ENCODE measurements at places on chromosomes 1 and 21. TPM values are rescaled to one million over a fixed set of nuclear protein-coding genes. Genes with fewer than 3 reads are reported as not detected.

GRCh38 chr1:8902765-8903164 is 24.3 kb upstream of the ENO1 start:
- DNase-seq = no peak

Gene AMY2B
- 201 TPM for total RNA-seq

- no peak for DNase-seq
Observed at GRCh38 chr1:80003250-80003649, 996.7 kb upstream of the ADGRL4 start.

DNA sequence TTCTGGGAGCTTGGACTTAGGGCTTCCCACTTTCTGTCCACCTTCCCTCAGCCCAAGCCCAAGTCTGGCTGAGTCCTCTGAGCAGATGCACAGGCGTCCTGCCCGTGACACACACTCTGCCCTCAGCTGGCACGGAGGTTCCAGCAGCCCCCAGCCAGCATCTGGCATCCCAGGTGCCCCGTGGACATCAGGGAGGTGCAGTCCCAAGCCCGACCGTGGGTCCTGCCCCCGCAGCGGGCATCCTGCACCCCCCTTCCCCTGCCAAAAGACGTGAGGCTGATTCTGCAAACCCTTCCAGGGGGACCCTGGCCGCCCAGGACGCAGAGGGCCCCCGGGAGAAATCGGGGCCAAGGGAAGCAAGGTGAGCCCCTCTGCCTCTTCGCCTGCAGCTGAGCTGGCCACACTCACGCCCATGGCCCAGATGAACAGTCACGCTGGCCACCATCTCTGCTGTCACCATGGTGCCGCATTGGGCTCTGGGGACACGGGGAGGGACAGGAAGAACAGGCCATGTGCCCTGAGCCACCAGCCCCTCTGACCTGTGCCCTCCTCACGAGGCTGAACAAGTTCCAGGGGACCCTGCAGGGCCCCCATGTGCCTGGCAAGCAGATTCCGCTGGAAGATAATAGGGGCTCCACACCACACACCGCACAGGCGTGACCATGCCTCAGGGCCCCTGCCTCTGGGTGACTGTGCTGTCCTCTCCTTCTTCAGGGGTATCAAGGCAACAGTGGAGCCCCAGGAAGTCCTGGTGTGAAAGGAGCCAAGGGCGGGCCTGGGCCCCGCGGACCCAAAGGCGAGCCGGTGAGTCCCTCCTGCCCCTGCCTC is 20.6 kb downstream of the COL6A2 start:
- no peak for DNase-seq

Gene LMX1A
- not detected for total RNA-seq

Gene E2F2
- 0.78 TPM for total RNA-seq

DNA sequence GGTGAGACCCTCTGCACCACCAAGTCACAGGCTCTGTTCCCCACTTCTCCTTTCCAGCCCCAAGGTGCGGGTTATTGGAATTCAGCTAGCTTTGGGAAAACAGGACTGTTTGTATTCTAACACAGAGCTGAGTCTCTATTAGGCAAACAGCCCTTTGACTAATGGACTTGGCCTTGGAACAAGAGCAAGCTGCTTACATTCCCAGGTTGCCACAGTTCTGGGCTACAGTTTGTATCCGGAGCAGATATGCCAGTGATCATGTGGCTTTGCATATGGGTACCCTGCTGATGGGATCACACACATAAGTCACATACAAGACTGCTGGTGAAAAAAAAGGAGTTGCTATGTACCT is 110.5 kb upstream of the COA6 start:
- no peak for DNase-seq

GRCh38 chr1:3687504-3687903 is 35.2 kb downstream of the TP73 start:
- no peak for DNase-seq

GRCh38 chr1:16187748-16188401 is 24.6 kb downstream of the ARHGEF19 start:
- peak; percentile 18 for DNase-seq

DNA sequence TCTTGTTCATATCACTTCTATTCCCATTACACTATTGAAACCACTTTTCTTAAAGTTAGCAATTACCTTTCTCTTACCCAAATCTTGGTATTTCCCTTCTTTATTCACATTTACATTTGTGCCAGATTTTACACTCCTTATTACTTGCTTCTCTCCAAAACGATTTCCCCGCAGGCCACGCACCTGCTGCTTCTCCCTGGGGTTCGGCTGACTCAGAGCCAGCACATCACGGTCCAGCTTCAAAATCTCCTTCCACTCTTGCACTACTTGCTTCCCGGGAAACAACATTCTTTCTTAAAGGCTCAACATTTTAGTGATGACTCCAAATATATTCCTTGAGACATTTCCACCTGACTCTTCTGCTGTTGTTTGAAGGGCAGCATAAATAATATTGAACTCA is 20.7 kb downstream of the LHX9 start:
- DNase-seq = no peak

Gene CIART
- 2.5 TPM for total RNA-seq

DNA sequence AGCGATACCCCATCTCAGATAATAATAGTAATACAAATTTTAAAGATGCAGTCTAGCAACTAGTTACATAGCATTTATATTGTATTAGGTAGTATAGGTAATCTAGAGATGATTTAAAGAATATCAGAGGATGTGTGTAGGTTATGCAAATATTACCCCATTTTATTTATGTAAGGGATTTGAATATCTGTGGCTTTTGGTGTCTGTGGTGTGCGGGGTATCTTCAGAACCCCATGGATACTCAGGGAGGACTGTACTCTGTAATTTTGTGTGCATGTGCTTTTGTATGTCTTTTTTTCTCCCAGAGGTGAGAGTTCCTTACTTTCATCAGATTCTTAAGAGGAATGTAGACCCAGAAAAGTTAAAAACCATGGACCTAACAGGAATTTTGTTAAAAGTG is 12.8 kb downstream of the RNF2 start:
- no peak for DNase-seq

All from occipital lobe (tissue), 3 donors.